Stimulated activated CD4-positive, alpha-beta T cell treated with anti-CD3 and anti-CD28 coated beads, Interleukin-4, amount 100 ng/mL, for 4 hours (primary cell): ENCODE measurements at places on chromosomes 6 and 20.
A peak's percentile ranks its signal among the peaks of the same experiment; 100 is the strongest.

DNA sequence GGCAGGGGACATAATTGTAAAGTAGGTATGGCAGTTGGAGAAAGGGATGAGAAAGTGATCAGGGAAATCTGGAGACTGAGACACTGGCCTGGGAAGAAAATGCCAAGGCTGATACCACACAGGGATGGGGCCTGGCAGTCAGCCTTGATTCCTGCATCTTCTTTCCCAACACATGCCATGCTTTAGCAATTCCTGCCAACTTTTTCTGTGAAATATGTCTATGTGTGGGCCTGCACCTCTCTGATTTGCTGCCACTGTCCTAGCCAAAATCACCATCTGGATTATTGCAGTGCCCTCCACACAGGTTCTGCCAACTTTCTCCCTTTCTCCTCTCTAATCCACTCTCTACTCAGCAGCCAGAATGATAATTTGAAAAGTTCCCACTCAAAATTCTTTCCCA, 759.8 kb upstream of the CITED2 start:
- no peak for DNase-seq

DNA sequence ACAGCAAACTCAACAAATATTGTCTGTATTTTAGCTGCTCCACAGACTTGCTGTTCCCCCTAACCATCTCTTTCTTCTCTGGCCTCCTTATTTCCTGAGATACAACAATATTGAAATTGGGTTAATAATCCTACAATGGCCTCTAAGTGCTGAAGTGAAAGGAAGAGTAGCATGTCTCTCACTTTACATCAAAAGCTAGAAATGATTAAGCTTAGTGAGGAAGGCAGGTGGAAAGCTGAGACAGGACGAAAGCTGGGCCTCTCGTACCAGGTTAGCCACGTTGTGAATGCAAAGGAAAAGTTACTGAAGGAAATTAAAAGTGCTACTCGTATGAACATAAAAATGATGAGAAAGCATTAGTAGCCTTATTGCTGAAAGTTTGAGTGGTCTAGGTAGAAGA, 63.8 kb downstream of the ELOVL5 start:
- DNase-seq = no peak

GRCh38 chr6:131400054-131400778, 172.8 kb upstream of the ARG1 start:
- no peak for DNase-seq

- DNase-seq = no peak
Measured at GRCh38 chr6:45815466-45816125, 200.1 kb downstream of the CLIC5 start.

DNA sequence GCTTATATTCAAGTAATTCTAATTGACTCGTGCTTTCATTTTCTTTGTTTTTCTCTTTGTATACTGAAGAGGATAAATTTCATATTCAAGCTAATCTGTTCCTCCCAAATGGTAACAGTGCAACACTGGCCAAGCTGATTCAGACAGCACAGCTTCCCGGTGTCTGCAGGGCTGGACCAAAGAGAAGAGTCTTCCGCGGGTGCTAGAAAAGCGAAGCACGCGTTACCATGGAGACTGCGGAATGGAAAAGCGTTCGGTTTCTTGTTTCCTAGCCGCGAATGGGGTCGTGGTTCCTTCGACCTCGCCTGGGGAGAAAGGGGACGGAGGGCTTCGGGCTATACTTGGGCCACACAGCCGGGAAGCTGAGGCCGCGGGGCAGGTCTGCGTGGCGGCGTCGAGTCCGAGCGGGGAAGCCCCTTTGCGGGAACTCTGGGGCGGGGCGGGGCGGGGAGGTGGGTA, 6.2 kb upstream of the ZNF311 start:
- DNase-seq = peak; percentile 24
